ENCODE measurements at places on chromosomes 3 and 15. TPM values are rescaled to one million over a fixed set of nuclear protein-coding genes. Genes with fewer than 3 reads are reported as not detected.

GRCh38 chr3:183824761-183825455 is 469 bp downstream of the MAP6D1 start:
- DNase-seq: peak; percentile 34
- peaks cover 12% of the 10 kb centered on the region for H3K4me1 ChIP-seq
- H3K36me3 ChIP-seq: no peaks in the 10 kb centered on the region
- H3K4me3 ChIP-seq: peak overlapping the region; percentile 68
- H3K27me3 ChIP-seq: peaks cover 4% of the 10 kb centered on the region

The NR2F2 gene
- total RNA-seq: not detected

GRCh38 chr3:188900421-188900951 is 271.3 kb upstream of the TPRG1 start:
- DNase-seq: no peak
- H3K27ac ChIP-seq: no peak overlapping the region
- H3K4me1 ChIP-seq: peaks cover 6% of the 10 kb centered on the region
- no peaks in the 10 kb centered on the region for H3K27me3 ChIP-seq

DNA sequence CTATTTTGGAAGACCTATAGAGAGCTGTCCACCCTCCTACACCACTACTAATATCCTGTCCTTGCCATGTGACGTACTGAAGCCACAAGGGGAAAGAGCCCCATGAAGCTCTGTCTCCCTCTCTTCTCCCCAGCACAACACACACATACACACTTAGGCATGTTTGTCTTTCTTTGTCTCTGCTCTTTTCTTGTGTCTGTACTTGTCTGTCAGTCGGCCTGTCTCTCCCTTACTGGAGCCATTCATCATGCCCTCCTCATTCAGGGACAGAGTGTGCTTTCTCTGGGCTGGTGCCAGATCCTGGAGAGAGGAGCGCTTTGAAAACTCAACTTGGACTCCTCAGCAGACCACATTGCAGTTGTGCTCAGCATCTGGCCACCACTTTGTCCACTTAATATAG is 47.6 kb downstream of the PSMD6 start:
- peaks cover 92% of the 10 kb centered on the region for H3K4me1 ChIP-seq
- peaks cover 14% of the 10 kb centered on the region for H3K36me3 ChIP-seq
- peak overlapping the region; percentile 63 for H3K27ac ChIP-seq
- no peaks in the 10 kb centered on the region for H3K27me3 ChIP-seq
- no peak for DNase-seq

DNA sequence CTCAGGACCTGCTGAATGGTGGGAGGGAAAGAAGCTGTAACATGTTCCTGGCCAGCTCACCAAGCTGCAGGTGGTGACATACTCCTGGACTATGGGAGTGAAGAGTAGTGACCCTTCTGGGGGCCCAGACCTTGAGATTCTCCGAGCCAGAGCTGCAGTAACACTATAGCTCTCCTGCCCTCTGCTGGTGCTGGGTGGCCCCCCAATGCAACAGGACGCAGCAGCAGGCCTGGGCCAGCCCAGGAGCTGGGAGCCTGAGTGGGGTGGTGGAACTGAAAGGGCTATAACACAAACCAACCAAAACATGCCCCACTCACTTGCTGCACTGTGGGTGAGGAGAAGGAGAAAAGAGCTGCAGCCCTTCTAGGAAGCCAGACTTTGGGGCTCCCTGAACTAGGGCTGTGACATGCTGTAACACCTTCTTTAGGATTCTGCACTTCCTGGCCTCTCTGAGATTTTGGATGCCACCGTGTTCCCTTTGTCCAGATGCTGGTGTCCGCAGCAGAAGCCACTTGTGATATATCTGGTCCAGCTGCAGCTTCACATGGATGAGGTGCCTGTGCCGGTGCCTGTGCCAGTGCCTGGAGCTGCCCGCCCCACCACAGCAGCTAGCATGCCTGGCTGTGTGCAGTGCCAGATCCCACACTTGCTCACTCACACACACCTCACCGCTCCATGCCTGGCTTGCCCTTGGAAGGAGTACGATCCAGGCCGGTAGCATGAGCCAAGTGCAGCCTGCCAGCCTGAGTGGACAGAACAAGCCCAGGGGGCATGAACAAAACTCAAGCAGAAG is 636.8 kb upstream of the KCNMB2 start:
- H3K27ac ChIP-seq: no peak overlapping the region
- no peaks in the 10 kb centered on the region for H3K4me1 ChIP-seq
- no peaks in the 10 kb centered on the region for H3K27me3 ChIP-seq
- peaks cover 7% of the 10 kb centered on the region for H3K36me3 ChIP-seq
- no peak overlapping the region for H3K4me3 ChIP-seq

DNA sequence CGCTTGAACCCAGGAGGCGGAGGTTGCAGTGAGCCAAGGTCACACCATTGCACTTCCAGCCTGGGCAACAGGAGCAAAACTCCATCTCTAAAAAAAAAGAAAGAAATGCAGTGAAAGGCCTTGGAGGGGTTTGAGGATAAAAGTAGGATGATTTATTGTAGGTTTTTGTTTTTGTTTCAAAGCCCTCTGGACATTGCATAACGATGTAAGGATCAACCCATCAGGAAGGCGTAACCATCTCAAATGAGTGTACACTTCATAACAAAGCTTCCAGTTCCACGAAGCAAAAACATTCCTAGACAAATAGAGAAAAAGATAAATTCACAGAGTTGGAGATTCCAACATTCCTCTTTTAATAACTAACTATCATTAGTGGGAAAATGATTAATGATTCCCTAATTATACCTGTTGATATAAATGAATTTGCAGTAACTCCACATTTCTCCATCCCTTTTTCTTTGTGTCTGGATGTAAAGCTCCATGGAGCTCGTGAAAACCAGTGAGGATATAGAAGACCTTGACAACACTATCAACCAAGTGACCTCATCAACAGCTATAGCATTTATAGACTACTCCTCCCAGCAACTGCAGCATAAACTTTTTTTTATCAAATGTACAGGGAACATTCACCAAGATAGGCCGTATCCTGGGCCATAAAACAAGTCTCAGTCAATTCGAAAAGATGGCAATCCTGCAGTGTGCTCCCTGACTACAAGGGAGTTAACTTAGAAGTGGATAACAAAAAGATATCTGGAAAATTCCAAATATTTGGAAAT is 48.7 kb upstream of the PPP4R2 start:
- peaks cover 18% of the 10 kb centered on the region for H3K4me1 ChIP-seq
- no peak overlapping the region for H3K27ac ChIP-seq
- H3K27me3 ChIP-seq: peaks cover 2% of the 10 kb centered on the region

Data from activated CD4-positive, alpha-beta memory T cell treated with anti-CD3 and anti-CD28 coated beads for 36 hours (primary cell).